ENCODE measurements at places on chromosomes 5 and 9. TPM values are rescaled to one million over a fixed set of nuclear protein-coding genes. Genes with fewer than 3 reads are reported as not detected.

PRUNE2 gene
- total RNA-seq, result 26.3 TPM

- DNase-seq, result no peak
These were observed 3.9 kb downstream of the PLPPR1 start for GRCh38 chr9:101032426-101032825.

DNA sequence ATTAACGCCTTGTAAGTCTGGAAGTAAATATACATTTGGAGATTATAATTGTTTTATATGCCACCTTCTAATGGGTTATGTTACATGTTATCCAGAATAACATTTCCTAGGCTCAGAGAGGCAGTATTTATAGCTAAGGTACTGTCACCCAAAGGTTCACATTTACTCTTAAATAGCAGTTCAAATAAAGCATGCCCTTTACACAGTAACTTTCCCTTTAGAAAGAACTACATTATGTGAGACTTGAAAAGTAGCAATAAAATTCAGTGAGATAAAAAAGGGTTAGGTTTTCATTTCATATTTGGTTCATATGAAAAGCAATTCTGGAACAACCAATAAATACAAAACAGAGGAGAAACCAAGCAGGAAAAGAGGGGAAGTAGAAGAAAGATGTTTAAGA lies 35.1 kb downstream of the SKIC3 start:
- DNase-seq, result no peak

GRCh38 chr5:40073927-40074326 lies 605.8 kb upstream of the PTGER4 start:
- DNase-seq, result no peak
